Body of pancreas (tissue), 4 donors: ENCODE measurements at places on chromosomes 7 and 10. TPM values are rescaled to one million over a fixed set of nuclear protein-coding genes. Genes with fewer than 3 reads are reported as not detected.

GRCh38 chr10:103739039-103739764 lies 116.2 kb downstream of the SH3PXD2A start:
- peak; percentile 24 for DNase-seq

GRCh38 chr10:109933984-109934565 lies 10.8 kb upstream of the XPNPEP1 start:
- DNase-seq: no peak

DNA sequence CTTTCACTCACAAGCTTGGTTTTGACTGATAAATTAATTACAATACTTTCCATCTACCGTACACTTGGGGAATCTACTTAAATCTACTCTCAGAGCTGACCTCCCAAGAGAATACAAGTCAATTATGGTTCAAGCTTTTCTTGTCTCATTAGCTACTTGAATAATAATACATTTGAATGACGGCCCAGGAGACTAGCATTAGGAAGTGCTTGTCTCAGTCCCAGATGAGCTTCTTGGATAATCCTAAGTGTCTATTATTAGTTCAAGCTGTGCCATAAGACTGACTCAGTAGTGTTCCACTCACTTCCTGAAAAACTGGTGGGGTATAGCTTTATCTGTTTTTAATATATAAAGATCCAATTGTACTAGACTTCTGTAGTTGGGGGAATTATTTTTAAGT lies 100.2 kb downstream of the GNAT3 start:
- no peak for DNase-seq

GRCh38 chr7:21371360-21371759 lies 56.5 kb upstream of the SP4 start:
- no peak for DNase-seq

Gene MCM10
- not detected for total RNA-seq
